Fibroblast of the conjunctiva (primary cell): ENCODE measurements at places on chromosomes 12 and 14.
A peak's percentile ranks its signal among the peaks of the same experiment; 100 is the strongest.

- no peak for DNase-seq
These were observed 39.3 kb downstream of the RAB35 start for GRCh38 chr12:120077260-120077659.

- DNase-seq: peak; percentile 53
These were observed 72.4 kb upstream of the USP44 start for GRCh38 chr12:95623554-95624170.

- DNase-seq: no peak
These were observed 3.7 kb upstream of the METAP2 start for GRCh38 chr12:95470300-95470699.

DNA sequence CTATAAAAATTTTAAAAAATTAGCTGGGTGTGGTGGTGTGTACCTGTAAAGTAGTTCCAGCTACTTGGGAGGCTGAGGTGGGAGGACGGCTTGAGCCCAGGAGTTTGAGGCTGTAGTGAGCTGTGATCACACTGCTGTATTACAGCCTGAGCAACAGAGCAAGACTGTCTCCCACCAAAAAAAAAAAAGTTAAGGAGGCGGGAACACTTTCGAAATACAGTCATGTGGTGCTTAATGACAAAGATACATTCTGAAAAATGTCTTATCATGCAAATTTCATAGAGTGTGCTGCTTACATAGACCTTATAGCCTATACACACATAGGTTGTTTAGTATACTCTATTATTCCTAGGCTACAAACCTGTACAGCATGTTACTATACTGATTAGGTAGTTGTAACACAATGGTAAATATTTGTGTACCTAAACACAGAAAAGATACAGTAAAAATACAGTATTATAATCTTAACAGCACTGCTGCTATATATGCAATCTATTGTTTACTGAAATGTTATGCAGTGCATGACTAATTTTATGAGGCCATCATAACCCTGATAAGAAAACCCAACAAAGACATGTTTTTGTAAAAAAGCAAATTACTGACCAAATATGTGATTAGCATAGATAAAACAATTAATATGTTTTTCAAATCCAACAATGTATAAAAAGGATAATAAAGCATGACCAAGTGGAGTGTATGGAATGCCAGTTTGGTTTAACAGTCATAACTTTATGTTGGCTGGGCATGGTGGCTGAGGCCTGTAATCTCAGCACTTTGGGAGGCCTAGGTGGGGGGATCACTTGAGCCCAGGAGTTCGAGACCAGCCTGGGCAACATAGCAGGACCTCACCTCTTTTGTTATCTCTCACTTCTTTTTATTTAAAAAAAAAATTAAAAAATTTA lies 11.4 kb downstream of the EIF2S1 start:
- DNase-seq: no peak

DNA sequence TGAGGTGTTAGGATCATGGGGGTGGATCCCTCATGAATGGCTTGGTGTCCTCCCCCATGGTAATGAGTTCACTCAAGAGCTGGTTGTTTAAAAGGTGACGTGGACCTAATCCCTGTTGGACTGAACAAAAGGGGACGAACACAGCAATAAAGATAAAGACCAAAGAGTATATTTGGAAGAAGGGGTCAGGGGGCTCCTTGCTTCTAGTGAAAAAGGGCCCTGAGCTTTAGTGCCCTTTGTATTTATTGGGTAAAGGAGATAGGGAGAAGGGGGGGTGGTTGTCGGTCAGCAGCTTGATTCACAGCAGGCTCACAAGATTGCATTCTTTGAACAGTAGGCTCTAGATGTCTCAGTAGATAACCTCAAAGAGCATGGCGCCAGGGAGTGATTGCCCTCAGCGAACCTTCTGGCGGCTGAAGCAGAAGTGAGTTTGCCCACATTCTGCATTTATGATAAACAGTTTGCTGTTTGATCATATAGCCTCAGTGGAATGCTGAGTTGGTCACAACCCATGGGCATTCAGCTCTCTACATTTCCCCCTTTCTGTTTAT lies 25.9 kb upstream of the MAPKAPK5 start:
- DNase-seq: no peak

- no peak for DNase-seq
These were observed 8.1 kb upstream of the RABGGTA start for GRCh38 chr14:24279301-24280186.

- DNase-seq: no peak
These were observed 12.4 kb upstream of the HHIPL1 start for GRCh38 chr14:99632410-99633035.

DNA sequence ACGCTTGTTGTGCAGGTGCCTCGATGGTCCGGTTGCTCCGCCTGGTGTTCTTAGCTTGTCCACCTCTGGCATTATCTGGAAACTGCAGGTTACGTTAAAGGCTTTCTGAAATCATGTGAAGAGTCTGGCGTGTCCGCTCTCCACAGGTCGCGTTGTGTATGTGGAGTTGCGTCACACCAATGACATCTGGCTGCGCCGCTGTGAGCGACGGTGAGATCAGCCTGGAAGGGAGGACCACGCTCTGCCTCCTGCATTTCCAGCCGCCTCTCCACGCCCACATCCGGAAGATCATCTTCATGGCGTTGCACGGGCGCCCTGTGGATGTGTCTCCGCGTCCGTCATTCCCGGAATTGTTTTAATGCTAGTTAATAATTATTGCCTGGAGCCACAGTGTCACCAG lies 50.6 kb upstream of the GALNT9 start:
- no peak for DNase-seq

DNA sequence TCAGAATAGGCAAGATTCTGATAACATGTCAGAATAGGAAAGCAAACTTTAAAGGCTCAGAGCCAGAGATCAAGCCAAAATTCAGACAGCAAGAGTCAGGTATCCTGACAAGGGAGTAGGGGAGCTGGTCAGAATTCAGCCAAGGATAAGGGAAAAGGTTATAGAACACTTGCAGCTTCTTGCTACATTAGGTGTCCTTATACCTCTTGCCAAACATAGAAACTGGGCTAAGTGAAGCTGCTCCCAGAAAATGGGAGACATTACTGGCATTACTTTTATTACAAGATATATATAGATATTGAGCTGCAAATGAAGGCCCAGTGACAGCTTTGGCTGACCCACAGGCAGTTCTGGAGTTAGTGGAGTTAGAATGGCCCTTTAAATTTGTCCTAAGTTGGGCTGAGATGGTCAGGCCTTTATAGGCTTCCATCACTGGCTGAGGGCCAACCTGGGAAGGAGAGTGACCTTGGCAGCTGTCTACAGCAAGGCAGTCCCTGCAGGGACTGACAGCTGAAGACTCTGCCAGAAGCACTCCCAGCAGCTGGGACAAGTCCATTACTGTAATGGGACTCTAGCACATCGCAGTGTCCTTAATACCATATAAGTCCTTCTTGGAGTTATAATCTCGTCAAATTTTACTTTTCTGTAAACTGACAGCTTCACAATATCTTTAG lies 83.0 kb downstream of the LRRC9 start:
- no peak for DNase-seq

- no peak for DNase-seq
These were observed 299.6 kb downstream of the DPF3 start for GRCh38 chr14:72594099-72594901.
